ENCODE measurements at places on chromosomes 1 and 21. TPM values are rescaled to one million over a fixed set of nuclear protein-coding genes. Genes with fewer than 3 reads are reported as not detected.

The GUCA2A gene
- total RNA-seq = not detected

The UBIAD1 gene
- total RNA-seq = 20.9 TPM

The PRCC gene
- 67.8 TPM for total RNA-seq

DNA sequence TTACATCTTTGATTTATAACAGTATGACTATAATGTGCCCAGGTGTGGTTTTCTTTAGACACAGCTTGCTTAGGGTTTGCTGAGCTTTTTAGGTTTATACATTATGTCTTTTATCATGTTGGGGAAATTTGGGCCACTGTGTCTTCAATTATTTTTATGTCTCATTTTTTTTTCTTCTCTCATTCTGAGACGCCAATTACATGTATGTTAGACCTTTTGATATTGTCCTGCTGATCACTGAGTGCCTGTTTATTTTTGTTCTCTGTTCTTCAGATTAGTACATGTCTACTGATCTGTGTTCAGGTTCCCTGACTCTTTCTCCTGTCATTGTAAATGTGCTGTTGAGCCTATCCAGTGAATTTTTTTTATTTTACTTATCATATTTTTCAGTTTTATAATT, 36.1 kb downstream of the TNNT2 start:
- no peak for DNase-seq

DNA sequence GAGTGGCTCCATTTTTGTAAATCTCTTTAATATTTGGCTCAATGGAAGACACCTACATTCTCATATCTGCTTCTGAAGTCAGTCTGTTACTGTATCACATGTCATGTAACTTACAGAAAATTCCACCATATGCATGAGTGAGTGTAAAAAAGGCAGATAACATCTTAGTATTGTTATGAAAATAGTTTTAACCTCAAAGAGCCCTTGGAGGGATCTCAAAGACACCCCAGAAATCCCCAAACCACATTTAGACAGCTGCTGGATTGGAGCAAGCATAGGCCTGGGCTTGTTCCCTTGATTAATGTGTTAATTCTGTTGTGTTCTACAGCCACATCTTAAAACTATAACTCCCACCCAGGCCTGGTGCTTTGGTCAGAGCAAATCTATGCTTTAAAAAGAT, 16.9 kb downstream of the MACO1 start:
- DNase-seq = no peak

DNA sequence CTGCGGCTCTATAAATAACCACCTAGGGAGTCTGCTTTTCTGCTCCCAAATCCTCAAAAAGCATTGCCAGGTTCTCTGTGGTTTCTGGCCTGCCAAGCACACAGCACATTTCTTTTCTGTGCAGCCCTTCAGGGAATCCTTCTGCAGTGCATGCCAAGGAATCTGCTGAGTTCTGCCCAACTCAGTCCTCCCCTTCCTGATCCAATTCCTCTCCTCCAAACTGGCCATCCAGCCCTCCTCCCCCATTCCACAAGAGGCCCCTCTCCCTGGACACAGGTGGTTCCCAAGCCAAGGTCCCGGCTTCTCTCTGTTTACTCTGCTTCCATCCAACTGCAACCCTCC, 61.8 kb downstream of the HIVEP3 start:
- no peak for DNase-seq

DNA sequence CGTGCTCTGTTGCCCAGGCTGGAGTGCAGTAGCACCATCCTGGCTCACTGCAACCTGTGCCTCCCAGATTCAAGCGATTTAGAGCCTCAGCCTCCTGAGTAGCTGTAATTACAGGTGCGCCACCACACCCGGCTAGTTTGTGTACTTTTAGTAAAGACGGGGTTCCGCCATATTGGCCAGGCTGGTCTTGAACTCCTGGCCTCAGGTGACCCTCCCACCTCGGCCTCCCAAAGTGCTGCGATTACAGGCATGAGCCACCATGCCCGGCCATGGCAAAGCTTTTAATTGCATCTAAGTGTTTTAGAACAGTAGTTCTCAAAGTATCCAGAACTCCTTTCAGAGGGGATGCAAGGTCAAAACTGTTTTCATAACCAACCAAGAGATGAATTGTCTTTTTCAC, 25.1 kb upstream of the IFNGR2 start:
- DNase-seq = no peak

GRCh38 chr1:17335821-17336710, 28.1 kb downstream of the PADI4 start:
- peak; percentile 34 for DNase-seq

DNA sequence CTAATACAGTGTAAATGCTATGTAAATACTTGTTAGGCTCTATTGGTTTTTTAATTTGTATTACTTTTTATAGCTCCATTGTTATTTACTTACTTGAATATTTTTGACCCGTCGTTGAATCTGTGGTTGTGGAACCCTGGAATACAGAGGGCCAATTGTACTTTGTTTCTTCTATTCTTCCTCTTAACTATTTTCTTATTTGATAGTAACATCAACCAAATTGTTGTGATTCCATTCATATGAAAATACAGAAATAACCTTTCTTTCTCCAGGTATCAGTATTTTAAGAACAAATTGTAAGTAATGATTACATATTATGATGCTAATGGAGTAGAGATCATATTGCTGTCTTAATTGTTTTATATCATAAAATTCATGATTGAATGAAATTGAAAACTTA, 73.7 kb downstream of the FNBP1L start:
- no peak for DNase-seq

DNA sequence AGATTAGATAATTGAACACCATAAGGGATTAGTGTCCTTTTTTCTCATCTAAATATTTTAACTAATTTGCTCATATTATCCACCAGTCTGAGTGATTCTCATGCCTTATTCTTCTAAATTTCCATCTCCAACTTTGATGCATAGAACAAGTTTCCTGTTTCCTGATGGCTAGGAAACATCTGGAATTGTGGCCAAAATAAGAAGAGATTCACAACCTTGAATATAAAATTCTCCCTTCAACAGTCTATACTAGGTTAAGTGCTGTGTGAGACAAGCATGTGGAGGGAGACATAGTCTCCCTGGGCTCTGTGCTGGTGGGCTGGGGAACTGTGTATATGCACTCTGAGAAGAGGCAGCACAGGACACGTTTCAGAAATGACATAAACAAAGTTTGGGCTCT, 21.6 kb upstream of the ROR1 start:
- DNase-seq = no peak

DNA sequence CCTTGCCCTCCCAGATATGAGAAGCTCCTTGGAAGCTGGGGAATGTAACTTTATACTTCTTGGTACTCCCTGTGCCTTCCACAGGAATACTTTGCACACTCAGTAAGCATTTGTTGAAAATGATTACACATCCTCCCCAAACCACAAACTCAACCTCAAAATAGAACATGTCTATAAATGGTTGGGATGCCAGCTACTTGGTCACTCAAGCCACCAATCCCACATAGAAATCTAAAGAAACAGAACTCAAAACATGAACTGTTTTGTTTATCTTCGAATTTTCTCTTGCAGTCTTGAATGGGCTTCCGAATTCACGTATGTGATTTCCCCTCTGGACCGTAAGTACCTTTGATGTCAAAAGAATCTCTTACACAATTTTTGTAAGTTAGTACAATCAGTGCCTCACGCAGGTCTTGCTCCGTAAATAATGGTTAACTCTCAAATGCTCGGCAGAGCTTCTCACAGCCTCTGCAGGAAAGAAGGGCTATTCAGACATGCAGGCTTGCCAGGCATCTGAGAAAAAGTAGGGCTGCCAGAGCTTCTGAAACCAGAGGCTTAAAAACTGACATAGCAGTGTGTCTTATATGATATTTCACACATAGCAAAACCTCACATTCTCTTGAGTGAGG, 26.9 kb downstream of the SORT1 start:
- no peak for DNase-seq

GRCh38 chr21:42332557-42333317, 17.5 kb upstream of the TFF3 start:
- no peak for DNase-seq

DNA sequence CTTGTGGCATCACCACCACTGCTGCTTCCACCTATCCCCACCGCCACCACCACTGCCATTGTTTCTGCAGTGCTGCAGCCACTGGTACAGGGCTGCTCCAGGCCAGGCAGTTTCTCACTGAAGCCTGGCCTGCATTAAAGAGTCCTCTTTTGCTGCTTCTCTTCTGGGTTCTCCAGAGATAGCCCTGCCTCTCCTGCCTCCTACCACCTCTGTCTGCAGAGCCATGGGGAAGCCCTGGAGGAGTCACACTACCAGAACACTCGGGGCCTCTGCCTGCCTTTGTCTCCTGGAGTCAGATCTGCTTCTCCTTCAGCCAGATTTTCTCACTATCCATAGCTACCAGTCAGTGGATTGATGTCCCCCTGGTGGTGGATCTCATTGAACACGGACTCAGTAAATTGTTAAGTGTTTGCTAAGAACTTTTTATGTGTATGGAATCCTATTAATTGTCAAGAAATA, 37.7 kb upstream of the DDAH1 start:
- DNase-seq = no peak
